ENCODE measurements at places on chromosomes 6 and 20.

- no peak for DNase-seq
Observed at GRCh38 chr6:130518588-130518987, 152.8 kb downstream of the TMEM200A start.

DNA sequence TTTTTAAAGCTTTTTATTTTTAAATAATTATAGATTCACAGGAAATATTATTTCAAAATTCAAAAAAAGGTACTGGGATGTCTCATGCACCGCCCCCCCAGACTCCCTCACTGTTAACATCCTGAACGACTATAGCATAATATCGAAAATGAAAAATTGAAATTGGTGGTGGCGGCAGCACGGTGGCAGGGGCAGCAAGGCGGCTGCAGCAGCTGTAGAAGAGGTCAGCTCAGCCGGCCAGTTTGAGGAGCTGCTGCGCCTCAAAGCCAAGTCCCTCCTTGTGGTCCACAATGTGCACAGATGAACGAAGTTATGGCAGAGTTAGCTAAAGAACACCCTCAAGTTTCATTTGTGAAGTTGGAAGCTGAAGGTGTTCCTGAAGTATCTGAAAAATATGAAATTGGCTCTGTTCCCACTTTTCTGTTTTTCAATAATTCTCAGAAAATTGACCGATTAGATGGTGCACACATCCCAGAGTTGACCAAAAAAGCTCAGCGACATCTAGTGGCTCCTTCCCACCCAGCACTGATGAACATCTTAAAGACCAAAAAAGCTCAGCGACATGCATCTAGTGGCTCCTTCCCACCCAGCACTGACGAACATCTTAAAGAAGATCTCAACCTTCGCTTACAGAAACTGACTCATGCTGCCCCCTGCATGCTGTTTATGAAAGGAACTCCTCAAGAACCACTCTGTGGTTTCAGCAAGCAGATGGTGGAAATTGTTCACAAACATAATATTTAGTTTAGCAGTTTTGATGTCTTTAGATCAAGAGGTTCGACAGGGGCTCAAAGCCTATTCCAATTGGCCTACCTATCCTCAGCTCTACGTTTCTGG lies 100.8 kb downstream of the FAM217A start:
- no peak for DNase-seq

DNA sequence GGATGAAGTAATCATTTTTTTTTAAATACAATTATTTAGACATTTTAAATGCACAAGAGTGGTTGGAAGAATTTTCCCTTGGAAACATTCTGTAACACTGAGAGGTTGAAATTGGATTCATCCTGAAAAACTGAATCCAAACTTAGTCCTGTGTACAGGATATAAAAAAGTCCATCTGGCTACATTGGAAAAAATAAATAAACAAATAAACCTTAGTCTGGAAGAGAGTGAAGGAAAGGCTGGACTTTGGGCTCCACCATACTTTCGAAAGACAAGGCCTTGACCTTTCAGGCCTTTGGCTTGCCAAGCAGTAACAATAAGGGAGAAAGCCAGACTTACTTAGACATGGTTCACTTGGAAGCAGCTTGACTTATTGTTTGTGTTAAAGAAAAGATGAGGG lies 664.3 kb downstream of the TENT5A start:
- no peak for DNase-seq

DNA sequence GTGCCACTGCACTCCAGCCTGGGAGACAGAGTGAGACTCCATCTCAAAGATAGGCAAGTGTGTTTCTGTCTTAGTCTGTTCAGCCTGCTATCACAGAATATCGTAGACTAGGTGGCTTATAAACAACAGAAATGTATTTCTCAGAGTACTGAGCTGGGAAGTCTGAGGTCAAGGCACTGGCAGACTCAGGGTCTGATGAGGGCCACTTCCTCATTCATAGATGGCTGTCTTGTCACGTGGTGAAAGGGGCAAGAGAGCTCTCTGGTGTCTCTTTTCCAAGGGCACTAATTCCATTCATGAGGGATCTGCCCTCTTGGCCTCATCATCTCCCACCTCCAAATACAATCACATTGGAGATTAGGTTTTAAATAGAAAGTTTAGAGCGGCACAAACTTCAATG lies 95.6 kb upstream of the PHACTR3 start:
- DNase-seq = no peak

GRCh38 chr6:22145823-22146677 lies 150.8 kb downstream of the PRL start:
- no peak for DNase-seq
